ENCODE measurements at places on chromosomes 3 and 15.

DNA sequence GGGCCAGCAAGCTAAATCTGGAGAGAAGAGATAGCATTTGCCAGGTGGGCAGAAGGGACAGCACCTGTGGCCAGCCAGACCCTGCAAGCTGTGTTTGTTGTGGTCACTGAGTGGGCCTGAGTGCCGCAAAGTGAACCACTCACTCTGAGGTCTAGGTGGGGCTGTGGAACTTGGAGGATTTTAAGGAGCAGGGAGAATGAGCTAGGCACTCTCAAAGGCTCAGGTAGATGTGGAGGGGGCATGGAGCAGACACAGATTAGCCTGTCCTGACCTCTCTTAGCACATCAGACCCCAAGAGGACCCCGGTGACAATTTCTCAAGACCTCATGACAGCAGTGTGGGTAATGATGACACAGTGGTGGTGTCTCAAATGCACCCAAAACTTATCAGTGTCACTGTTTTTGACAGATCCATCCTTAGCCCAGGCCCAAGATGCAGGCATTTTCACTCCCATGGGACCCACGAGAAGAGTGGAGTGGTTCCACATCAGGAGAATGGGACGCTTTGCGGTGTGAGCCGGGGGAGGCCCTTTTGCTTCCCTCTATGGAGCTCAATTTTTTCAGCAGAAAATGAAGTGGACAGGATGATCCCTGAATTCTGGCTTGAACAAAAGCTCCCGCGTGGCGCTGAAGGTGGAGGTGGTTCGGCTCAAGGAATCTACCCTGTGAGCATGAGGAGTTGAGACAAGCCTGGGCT is 43.8 kb upstream of the TLE3 start:
- no peak for DNase-seq

GRCh38 chr3:49346797-49347251 is 7.0 kb upstream of the USP4 start:
- no peak for DNase-seq

- no peak for DNase-seq
Observed at GRCh38 chr15:101043011-101043410, 123.9 kb downstream of the LRRK1 start.

DNA sequence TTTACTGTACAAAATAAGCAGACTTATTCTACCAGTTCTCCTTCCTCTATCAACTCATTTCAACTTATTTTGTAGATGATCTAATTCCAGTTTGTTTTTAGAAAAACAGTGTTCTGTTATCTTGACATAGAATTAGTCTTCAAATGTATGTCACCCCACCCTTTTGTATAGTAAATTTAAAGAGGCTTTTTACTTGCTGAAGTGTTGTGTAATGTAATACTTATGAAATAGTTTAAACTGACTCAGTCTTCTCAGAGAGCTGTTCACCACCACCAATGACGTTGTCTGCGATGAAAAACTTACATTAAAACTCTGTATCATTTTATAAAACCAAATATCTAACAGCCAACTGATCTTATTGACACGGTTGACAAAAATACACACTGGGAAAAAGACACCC is 82.9 kb downstream of the RAP2B start:
- no peak for DNase-seq

GRCh38 chr3:140334132-140334929 is 343.5 kb upstream of the TRIM42 start:
- DNase-seq, result no peak

GRCh38 chr3:52210037-52210436 is 12.1 kb downstream of the ALAS1 start:
- no peak for DNase-seq

DNA sequence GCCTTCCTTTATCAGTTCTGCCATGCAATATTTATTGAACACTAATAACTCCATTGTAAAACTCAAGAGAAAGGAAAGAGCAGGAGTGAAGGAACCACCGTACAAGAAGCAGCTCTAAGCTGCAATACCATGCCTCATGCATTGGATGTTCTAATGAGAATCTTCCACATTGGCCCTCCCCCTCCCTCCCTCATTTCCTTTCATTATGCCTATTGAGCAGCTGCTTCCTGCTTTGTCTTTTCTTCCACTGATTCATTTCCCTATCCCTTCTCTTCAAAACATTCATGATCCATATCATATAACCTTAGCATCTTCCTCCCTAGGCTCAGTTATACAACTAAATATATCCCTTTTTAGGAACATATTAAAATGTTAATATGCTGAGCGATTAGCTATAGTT is 698.7 kb upstream of the GOLIM4 start:
- no peak for DNase-seq

GRCh38 chr3:152374262-152374990 is 105.7 kb downstream of the MBNL1 start:
- DNase-seq, result no peak

DNA sequence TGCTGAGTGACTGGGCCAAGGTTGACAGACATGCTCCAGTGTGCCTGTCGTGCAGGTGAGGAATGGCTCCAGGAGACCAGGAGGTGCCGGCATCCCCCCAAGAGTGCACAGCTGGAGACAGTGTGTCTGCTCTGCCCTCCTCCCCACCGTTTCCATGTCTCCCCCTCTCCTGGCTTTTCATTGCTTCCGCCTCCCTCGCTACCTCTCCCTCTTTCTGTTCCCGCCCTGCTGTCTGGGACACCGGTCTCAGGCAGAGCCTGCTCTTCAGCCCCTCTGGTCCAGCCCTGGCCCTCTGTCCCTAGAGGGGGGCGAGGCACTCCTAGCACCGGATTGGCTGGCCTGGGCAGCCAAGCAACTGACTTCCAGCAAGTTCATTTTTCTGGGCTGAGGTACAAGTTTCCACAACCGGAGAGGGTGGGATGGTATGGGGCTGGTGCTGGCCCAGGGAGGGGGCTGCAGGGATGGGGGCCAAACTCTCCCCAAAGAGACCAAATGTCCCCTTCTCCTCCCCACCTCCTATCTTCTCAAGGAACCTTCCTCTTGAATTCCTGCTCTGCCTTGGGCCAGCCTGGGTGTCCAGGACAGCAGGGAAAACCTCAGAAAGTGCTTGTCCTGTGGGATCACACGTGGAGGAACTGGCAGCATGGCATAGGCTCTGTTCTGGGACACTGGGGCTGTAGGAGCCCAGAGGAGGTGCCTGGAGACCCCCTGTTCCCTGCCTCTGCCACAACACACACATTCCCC is 32.6 kb downstream of the PRKCD start:
- no peak for DNase-seq

Data from NCI-H1436 treated with DMSO at 0.1 percent for 48 hours (cell line).